ENCODE measurements at places on chromosomes 6 and 20.
A peak's percentile ranks its signal among the peaks of the same experiment; 100 is the strongest.

DNA sequence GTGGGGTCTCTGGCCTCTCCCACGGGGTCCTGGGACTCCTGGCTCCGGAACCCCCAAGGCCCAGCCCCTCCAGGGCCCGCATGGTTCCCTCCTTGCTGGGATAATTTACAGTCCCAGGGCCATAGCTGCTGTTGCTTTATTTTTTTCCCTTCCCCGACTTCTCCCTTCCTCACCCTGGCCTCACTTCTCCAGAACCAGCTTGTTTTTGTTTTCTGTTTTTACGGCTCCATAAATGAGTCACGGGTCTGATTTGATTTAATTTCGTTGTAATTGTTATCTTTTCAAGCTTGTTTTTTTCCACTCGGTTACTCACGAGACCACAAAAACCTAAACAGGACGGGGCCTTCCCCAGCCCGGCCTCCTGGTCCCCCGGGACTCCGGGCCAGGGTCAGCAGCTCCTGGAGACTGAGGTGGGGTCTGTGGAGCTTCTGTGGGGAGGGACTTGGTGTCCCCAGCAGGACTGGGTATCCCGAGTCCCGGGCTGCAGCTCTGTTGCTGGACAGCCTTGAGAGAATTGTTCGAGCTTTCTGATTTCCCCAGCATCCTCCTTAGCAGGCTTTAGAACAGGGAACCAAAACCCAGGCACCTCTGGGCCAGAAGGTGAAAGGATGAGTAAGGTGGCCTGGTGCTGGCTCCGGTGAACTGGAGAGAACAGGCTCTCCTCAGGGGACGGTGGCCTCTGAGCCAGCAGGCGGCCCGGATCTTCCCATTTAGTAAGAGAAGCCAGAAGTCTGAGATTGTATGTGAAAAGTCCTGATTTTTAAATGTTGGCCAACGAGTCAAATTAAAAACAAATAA, 94.9 kb downstream of the CEBPB start:
- DNase-seq = no peak

DNA sequence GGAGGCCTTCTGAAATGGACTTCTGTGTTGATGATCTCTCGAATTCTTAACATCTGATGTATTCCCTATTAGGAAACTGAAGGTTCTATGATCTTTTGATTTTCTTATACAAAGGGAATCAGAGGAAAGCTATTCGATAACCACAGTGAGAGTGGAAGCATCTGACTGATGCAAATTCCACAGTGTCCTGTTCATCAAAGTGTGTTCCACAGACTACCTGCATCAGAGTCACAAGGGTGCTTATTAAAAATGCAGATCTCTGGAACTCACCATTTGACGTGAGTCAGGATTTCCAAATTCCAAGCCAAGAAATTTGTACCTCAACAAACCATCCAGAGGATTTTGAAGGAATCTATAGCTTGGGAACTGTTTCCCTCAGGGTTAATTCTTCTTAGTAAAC, 4.4 kb upstream of the MEP1A start:
- DNase-seq = no peak

GRCh38 chr20:4007383-4008025, 7.9 kb downstream of the RNF24 start:
- peak; percentile 27 for DNase-seq

- DNase-seq = no peak
Observed at GRCh38 chr6:72267470-72267869, 354.4 kb upstream of the KCNQ5 start.

- DNase-seq = peak; percentile 37
Observed at GRCh38 chr20:35001596-35002362, 46.1 kb downstream of the MYH7B start.

Data from erythroblast (primary cell).